K562 (cell line): ENCODE measurements at places on chromosomes 12 and 14. TPM values are rescaled to one million over a fixed set of nuclear protein-coding genes. Genes with fewer than 3 reads are reported as not detected.
A peak's percentile ranks its signal among the peaks of the same experiment; 100 is the strongest.

STK38L gene
- polyA plus RNA-seq, result 6.9 and 8.1 TPM in 2 replicates

DNA sequence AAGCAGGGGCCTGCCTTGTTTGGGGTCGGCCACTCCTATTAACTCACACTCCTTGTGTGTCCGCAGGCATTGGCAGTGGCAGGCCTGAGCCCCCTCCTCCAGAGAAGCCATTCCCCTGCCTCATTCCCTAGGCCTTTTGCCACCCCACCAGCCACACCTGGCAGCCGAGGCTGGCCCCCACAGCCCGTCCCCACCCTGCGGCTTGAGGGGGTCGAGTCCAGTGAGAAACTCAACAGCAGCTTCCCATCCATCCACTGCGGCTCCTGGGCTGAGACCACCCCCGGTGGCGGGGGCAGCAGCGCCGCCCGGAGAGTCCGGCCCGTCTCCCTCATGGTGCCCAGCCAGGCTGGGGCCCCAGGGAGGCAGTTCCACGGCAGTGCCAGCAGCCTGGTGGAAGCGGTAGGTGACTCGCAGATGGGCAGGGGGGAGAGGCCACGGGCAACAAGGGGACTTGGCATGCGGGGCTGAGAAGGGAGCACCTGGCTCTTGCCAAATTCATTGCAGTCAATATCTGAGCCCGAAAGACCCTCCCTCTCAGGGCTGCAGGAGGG is 106.3 kb upstream of the FKBP4 start:
- DNase-seq, result no peak

DNA sequence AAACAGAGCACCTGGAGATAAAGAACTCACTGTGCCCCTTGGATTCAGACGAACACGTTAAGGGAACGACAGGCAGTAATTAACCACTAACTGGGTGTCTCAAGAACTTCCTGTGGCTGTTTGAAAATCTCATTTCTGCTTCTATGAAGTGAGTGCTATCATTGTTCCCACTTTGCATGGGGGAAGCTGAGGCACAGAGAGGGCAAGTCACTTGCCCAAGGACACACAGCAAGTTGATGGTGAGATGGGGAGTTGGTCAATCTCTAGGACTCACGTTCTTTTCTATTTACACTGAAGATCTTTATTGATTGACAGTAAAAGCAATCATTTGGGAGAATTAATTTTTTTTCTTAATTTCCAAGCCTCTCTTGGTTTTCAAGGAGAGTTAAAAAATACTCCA is 26.8 kb upstream of the LHX5 start:
- DNase-seq, result no peak

DNA sequence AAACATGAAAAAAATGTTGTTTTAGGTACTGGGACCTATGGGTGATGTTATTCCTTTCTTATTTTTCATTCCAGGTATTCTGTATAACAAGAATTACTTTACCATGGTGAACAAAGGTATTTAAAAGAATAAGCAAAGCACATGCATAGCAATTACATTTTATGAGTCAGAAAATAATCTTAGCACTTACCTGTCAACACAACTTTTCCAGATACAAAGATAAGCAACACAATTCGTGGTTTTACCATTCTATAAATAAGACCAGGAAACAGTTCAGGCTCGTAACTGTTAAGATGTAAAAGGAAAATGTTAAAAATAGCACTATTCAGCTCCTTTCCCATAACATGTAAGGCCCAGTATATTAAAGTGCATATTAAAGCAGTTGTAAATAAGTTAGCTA is 12.3 kb upstream of the ATG14 start:
- DNase-seq, result no peak

GRCh38 chr12:52434081-52434733 is at the start of gene KRT75:
KRT75 (minus strand) TSS chr12:52434371; CDS start chr12:52434304, 67 bp downstream.
- DNase-seq, result no peak

DNA sequence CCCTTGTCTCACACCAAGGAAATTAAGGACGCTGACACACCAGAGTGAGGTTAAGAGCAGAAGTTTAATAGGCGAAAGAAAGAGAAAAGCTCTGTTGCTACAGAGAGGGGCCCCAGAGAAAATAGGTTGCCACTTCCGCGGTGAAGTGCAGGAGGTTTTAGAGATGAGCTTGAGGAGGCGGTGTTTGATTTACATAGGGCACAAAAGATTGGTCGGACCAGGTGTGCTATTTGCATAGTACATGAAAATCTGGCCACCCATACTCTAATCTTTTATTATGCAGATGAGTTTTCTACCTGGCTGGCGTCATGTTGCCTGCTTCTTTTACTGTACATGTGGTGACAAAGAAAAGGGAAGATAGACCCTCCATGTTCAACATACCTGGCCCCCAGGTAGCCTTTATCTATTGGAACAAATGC is 23.3 kb upstream of the MYF6 start:
- DNase-seq, result no peak

DNA sequence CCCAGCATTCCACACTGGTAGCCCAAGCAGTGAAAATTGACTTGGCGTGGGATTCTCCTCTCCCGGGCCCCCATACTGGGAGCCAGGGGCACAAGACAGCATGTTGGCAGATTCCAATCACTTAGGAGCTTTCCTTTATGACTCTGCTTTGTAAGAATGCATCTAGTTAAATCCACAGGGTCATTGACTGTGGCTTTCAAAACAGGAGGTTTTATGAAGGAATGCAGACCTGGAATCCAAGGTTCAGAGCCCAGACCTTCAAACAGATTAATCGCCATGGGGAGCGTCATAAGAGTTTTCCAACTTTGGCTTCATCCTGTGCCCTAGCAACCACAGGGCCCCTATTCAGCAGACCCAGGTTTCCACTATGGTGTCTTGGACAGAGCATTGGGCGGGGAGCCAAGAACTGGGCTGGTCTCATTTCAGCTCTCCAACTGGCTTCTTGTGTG is 76.4 kb upstream of the RMST start:
- no peak for DNase-seq

ULK1 gene
- polyA plus RNA-seq, result 13.2 and 16.9 TPM in 2 replicates

SLC25A47 gene
- polyA plus RNA-seq, result not detected in 2 replicates

SYT1 gene
- not detected in 2 replicates for polyA plus RNA-seq

GRCh38 chr12:67541625-67541991 is 106.9 kb upstream of the DYRK2 start:
- no peak for DNase-seq

GRCh38 chr14:59333235-59333634 is 131.9 kb downstream of the GPR135 start:
- no peak for DNase-seq

GRCh38 chr14:61323970-61324369 is 2.6 kb downstream of the PRKCH start:
- no peak for DNase-seq

PROX2 gene
- not detected in 2 replicates for polyA plus RNA-seq

GRCh38 chr12:4034921-4035320 is 161.7 kb upstream of the PARP11 start:
- no peak for DNase-seq

DLGAP5 gene
- polyA plus RNA-seq, result 38.3 and 42.1 TPM in 2 replicates

GRCh38 chr12:116903818-116904217 is 6.9 kb upstream of the FBXW8 start:
- no peak for DNase-seq

PKP2 gene
- polyA plus RNA-seq, result 2.2 and 3.0 TPM in 2 replicates

ESPL1 gene
- polyA plus RNA-seq, result 19.4 and 23.9 TPM in 2 replicates

CISTR gene
- polyA plus RNA-seq, result not detected in 2 replicates

DNA sequence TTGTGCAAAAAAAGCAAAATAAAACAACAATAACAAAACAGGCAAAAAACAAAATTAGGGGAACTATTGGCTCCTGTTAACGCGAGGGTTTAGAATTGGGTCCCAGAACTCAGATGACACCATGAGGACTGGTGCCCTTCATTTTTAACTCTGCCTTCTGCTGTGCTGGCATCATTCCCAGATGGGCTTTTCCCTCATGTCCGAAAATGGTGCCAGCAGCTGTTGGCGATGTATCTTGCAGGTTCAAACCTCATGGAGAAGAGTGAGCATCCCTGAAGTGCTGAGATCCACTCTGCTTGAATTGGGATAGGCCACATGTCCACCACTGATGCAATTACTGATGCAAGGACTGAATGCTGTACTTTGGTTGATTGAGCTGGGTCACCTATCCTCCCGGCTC is 61.1 kb downstream of the MYRFL start:
- DNase-seq, result no peak

DNA sequence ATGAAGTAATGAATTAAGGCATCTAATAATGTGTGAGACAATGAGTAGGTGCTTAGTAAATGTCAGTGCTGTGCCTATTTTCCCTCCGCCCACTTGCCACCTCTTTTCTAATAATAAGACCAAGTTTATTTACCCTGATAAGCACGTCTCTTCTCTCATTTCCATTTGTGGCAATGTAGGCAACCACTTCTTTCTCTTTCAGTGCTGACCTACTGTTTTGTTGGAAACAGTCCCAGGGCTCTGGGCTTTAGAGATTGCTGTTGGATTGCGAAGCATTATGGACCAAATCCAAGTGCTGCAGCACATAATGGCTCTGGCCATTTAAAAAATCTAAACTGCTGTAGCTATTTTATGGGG is 141.3 kb upstream of the PLEKHG7 start:
- no peak for DNase-seq

- no peak for DNase-seq
Observed at GRCh38 chr14:67602995-67603545, 3.0 kb upstream of the PIGH start.

GRCh38 chr14:104865081-104865630 is at the start of gene CEP170B:
CEP170B (plus strand) TSS chr14:104865268; CDS start chr14:104868451, 3,183 bp downstream.
- peak; percentile 85 for DNase-seq

LYZ gene
- 27.2 and 37.0 TPM in 2 replicates for polyA plus RNA-seq

GRCh38 chr12:122121745-122122144 is 43.2 kb downstream of the MLXIP start:
- DNase-seq, result no peak

KRT7 gene
- polyA plus RNA-seq, result not detected in 2 replicates

GRCh38 chr12:55842681-55843429 is at the start of gene MMP19:
MMP19 (minus strand) TSS chr12:55842936; CDS start chr12:55842830, 106 bp downstream.
- DNase-seq, result peak; percentile 63

DNA sequence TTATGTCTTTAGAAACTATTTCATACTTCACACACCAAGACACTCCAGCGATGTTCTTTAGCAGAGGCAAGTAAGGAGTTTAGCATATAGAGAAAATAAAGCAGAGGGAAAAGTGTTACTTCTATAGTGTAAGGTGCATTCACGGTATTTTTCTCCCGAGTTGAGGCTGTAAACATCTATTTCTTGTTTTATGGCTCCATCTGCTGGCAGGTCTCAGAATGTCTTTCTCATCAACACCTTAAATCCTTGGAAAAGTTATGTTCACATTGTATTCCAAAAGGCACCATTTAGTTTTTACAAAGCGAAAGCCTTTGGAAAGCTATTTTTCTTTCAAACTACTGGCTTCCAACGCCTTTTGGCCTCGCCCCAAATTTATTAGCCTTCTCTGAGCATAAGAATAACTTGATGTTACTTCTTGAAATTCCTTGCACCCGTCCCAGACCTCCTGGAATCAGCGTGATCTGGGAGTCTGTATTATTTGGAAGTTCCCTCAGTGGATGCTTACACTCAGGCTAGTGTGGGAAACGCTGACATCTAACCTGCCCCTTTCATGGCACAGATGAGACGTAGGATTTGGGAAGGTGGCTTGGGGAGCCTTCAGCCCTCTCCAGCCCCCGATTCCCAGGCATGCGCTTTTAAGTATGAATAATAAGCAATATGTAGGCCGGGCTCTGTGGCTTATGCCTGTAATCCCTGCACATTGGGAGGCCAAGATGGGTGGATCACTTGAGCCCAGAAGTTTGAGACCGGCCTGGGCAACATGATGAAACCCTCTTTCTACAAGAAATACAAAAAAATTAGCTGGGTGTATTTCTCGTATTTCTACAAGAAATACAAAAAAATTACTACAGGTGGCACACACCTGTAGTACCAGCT is 1.9 kb upstream of the PIWIL1 start:
- DNase-seq, result peak; percentile 71

DPPA3 gene
- not detected in 2 replicates for polyA plus RNA-seq

GRCh38 chr12:49428793-49429192 is 61.5 kb downstream of the SPATS2 start:
- peak; percentile 37 for DNase-seq

DNA sequence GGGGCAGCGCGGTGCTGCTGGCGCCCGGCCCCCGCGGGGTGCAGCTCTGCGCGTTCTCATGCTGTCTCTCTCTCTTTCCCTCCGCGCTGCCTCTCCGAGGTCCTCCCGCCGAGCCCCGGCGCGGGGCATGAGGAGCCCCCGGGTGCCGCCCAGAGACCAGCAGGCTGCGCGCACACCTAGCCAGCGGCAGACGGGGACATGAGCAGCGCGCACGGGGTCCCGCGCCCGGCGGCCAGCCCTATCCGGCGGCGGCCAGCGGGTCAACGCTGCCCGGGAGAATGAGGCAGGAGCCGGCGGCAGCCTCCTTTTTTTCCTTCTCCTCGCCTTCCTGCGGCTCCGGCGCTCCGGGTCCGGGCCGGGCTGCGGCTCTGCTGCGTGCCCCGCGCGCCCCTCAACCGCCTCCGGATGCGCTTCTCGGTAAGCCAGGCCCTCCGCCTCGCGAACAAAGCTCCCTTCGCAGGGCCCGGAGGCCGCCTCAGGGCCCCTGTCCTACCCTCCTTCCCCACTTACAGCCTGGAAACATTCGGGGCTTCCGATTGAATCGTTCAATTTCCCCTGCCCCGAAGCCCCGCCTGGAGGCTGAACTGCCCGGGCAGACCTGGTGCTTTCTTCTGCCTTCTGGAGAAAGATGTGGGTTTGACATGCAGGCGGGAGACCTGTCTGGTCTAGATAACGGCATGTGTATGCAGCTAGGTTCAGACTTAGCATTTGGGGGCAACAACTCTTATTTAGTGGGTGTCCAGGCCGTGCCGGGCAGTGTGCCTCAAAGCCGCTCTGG is at the start of gene TUNAR:
Gene TUNAR, plus strand, starts transcription at position 72 of the 778 bp plus-strand sequence.
- DNase-seq, result no peak

- no peak for DNase-seq
Observed at GRCh38 chr14:56217380-56218045, 99.3 kb downstream of the PELI2 start.

CRIP1 gene
- polyA plus RNA-seq, result 0.11 TPM in 1 of 2 replicates, not detected in the other

GRCh38 chr12:54182981-54183380 is 5.8 kb downstream of the SMUG1 start:
- no peak for DNase-seq

OTUB2 gene
- 0.08 and 0.26 TPM in 2 replicates for polyA plus RNA-seq

LRFN5 gene
- 0.07 TPM in 1 of 2 replicates, not detected in the other for polyA plus RNA-seq

DNA sequence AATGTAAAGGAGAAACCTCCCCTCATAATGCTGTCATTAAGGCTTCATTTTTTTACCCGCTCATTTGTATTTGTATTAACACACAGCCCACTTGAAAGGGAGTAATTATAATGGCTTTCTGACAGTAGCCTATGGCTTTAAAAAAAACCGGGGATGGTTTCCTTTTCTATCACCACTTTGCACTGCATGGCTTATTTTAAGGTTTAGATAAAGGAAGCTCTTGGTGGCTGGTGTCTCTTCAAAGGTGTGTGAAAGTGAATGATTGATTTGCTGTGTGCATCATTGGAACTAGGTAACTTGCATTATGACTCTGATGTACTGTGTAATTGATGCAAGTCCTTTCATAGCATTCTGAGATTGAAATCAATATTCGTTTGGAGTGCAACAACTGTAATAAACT is 80.7 kb downstream of the NPAS3 start:
- DNase-seq, result no peak

DNA sequence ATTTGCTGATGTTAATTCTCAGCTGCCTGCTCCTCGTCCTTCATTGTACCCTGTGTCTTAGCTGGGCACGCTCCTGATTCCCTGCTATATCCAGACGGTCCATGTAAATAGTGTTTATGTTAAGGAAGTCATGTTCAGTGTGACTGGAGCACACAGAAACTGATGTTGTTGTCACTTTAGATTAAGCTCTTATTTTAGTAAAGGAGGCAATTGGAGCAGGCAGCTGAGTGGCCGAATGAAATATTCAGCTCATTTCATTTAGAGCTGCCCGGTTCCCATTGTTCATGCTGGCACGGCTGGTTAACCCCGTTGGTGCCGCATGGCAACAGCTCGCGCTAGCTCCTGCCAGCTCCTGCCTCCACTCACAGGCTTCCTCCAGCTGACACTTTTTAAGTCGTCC is 446.8 kb upstream of the SOX5 start:
- DNase-seq, result no peak

- DNase-seq, result peak; percentile 72
Observed at GRCh38 chr12:113854385-113855142, 111.6 kb downstream of the RBM19 start.
